ENCODE measurements at places on chromosomes 11 and 22.

DNA sequence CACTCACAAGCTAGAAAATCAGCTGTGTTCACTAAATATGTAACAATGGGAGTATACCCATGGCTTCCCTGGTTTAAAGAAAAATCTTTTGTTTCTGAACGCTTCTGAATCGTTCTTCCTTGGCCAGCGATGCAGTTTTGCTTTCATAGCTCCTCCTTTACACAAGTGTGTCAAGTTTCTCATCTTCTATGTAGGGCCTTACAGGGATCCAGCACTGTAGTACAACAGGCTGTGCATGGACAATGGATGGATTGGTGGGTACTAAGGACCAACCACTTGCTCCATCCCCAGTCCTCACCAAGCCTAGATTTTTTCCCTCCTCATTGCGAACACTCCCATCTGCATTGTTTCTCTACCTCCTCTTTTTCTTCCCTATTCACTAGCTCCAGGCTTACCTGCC lies 24.3 kb upstream of the POU2AF2 start:
- DNase-seq: no peak

DNA sequence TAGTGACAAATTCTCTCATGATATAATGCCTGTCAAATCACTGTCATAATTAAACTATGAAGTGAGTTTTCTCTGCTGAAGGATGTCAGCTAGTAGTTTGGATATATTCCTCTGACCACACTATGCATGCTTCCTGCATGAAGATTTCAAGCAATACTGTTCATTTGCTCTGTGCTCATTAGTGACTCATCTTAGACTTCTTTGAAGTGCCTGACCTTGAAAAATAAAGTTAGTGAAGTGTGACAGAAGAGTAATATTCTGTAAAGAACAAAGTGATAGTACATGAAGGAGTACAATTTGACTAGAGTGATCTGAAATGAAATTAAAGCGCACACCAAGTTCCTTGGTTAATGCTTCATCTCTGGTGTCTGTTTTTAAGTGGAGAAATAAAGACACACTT lies 629.5 kb upstream of the ANO3 start:
- no peak for DNase-seq

DNA sequence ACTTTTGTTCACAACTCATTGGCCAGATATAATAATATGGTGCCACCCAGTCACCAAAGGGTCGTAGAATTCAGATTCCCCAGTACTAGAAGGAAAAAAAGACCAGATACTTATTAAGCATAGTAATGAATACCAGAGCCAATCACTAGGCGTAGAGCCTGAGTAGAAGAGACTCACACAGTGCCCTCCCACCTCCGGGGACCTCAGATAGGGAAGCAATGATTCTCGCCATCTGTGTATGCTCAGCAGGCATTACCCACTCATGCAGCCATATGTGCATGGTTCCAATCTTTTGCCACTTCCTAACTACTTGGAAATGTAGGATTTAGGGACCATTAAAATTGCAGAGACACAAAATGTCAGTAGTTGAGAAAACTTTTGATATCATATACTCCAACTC lies 85.3 kb downstream of the C11orf87 start:
- DNase-seq: no peak

- DNase-seq: no peak
Observed at GRCh38 chr11:111408789-111409727, 30.0 kb upstream of the POU2AF1 start.

- DNase-seq: peak; percentile 16
Observed at GRCh38 chr11:75714211-75714610, 3.4 kb upstream of the MOGAT2 start.

DNA sequence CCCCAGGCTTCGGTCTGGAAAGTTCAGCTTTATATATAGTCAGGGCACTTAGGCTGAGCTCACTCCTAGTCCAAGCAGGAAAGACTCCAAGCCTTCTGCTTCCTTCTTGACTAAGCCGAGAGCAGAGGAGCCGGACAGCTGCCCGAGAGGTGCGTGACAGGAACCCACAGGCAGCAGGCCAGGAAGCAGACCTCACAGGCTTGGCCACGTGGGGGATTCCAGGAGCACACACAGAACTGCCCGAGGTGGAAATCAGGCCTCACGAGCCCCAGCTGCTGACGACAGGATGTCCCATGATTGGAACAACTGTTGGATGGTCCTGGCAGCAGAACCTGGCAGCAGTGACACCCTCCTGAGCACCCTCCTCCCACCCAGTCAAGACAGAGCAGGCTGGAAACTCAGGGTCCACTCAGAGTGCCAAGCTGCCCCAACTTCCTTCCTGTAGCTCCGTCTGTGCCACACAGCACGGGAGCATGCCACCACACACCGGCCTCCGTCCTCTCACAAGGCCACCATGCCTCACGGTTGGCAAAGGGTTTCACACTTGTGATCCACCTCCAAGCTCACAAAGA lies 5.4 kb downstream of the PLA2G6 start:
- DNase-seq: no peak

DNA sequence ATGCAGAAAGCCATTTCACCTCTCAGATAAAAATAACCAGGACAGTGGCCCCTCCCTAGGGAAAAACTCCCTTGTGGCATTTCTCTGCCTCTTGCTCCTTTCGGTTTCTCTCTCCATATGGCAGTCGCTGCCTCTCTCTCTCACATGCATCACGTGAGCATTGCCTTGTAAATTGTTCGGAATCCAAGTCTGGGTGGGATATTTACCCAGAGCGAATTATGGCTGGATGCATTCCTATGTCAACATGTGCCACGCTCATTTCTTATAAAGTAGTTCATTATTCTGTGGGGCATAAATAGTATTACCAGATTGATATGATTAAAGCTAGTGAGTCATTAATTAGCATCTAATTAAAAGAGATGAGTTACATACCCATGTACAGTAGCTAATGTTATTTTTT lies 392.9 kb downstream of the INSC start:
- no peak for DNase-seq

DNA sequence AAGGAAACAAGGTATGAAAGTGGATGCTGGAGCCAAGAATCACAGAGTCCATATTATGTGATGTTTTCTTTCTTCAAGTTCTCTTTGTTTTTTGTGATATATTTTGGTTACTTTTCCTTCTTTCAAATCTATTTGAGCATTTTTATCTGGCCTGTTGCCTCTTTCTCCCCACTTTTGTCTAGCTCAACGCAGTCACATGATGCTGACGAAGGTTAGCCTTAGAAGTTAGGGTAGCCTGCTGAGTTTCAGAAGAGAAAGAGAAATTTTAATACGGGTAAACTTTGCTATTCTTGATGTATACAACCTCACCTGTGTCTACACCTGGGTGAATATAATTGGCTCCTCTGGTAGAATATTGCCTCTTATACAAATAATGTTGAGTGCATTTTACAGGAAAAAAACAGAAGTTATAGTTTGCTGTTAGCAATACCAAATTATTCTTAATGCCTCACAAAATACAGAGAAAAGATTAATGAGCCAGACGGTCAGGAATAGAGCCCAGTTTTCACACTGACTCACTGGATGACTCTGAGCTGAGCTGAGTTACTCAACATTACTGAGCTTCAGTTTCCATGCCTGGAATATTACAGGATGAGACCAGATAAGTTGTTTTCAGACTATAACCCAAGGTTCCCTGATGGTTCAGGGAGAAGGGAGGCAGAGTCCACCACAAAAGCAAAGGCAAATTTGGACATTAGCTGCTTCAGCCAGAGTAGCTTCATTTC lies 161.6 kb upstream of the BDNF start:
- no peak for DNase-seq

- DNase-seq: no peak
Observed at GRCh38 chr22:23823331-23823791, 15.4 kb downstream of the DERL3 start.

DNA sequence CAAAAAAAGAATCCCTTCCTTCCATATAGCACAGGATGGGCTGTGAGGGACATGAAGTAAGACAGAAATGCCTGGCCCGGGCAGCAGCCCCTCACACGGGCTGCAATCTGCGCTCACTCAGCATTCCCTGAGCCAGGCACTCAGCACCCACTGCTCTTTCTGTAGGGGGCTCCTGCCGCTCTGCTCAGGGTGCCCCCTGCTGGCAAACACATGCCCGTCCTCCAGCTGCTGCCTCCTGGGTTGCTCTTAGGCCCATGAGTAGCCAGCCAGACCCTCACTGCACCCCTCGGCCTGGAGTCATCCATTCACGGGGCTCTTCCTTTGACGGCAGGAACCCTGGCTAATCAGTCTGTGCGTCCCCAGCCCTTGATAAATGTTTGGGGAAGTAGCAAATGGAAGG lies 6.9 kb downstream of the MCAT start:
- no peak for DNase-seq

- no peak for DNase-seq
Observed at GRCh38 chr11:129721685-129722084, 94.0 kb upstream of the TMEM45B start.

- no peak for DNase-seq
Observed at GRCh38 chr11:59776210-59777066, 21.3 kb downstream of the STX3 start.

DNA sequence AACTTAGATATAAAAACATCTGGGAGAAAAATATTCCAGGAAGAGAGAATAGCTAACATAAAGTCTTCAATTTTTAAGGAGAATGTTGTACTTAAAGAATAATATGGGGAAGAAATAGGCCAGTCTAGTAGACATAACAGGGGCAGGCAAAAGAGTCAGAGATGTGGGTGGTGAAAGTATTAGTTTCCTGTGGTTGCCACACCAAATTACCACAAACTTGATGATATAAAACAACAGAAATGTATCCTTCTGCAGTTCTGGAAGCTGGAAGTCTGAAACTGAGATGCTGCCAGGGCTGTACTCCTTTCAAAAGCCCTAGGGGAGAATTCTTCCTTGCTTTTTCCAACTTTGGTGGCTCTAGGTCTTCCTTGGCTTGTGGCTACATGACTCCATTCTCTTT lies 1309.7 kb downstream of the LRRC4C start:
- no peak for DNase-seq

DNA sequence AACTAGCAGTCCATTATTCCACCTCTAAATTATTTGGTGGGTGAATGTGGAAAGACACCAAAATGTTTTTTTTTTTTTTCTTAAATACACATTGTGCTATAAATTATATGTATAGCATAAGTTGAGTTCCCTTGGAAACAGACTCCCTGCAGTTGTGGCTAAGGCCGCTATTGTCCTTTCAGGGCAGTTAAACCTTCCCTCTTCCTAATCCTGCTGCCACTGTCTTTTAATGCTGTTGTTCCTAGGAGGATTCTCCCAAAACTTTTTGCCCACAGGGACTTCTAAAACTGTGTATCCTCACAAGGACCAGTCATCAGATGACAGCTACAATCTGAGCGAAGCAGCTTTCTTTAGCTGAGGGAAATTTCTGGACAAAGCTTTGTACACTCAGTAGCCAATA lies 478.9 kb upstream of the CHORDC1 start:
- DNase-seq: no peak

- DNase-seq: no peak
Observed at GRCh38 chr11:32893343-32894148, 935 bp downstream of the QSER1 start.

GRCh38 chr11:14118072-14118471 lies 155.5 kb downstream of the SPON1 start:
- peak; percentile 38 for DNase-seq

DNA sequence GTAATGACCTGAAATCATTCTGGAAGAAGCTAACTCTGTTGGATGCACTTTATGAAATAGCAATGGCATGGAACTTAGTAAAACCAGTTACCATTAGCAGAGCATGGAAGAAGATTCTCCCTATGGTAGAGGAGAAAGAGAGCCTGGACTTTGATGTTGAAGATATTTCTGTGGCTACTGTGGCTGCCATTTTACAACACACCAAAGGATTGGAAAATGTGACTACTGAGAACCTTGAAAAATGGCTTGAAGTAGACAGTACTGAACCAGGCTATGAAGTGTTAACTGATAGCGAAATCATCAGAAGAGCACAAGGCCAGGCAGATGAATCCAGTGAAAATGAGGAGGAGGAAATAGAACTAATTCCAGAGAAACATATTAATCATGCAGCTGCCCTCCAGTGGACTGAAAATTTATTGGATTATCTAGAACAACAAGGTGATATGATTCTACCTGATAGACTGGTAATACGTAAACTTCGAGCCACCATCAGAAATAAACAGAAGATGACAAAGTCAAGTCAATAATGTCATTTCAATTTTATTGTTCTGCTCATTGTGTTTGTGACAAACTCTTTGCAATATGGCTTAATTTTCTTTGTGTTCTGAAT lies 2.0 kb downstream of the JRKL start:
- no peak for DNase-seq

GRCh38 chr11:114280696-114281095 lies 15.5 kb upstream of the NNMT start:
- no peak for DNase-seq

- no peak for DNase-seq
Observed at GRCh38 chr11:126546191-126546590, 190.7 kb downstream of the ST3GAL4 start.

- no peak for DNase-seq
Observed at GRCh38 chr11:2869134-2869526, 16.4 kb downstream of the CDKN1C start.

- no peak for DNase-seq
Observed at GRCh38 chr11:75700940-75701339, 16.7 kb upstream of the MOGAT2 start.

DNA sequence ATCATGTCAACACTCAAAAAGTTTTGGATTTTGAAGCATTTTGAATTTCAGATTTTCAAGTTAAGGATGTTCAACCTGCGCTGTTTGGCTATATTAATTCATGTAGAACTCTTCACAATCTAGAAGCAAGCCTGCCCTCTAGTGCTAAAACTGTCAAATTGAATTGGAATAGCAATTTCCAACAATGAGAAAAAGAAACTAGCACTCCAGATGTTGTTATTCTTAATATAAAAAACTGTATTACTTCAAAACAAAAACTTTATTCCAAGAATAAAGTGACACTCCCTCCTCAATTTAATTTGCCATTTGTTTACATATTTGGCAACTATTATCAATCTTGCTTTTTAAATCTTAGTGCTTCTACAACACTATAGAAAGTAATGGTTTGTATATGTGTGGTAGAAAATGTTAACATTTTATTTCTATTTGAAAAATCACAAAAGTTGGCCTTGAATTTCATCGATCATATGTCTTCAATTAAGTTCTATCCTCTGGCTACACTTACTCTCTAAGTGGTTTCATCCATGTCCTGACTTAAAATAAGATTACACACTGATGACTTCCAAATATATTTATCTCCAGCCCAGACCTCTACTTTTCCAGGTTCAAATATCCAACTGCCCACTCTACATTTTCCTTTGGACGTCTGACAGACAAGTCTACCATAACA lies 36.6 kb downstream of the DCUN1D5 start:
- no peak for DNase-seq

DNA sequence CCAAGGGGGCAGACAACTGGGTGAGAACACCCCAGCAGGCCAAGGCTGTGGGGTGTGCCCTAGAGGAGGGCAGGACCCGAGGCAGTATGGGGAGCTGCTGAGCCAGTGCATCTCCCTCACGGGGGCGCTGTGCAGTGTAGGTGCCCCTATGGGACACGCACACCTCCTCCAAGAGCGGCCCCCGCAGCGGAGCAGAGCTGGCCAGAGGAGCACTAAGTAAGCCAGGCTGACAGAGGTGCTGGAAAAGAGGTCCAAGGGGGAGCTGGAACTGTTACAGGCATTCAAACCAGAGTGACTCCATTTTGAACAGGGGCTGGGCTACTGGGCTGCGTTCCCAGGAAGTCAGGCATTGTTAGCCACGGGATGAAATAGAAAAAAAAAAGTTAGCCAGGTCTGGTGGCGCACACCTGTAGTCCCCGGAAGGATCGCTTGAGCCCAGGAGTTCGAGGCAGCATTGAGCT lies 41.8 kb downstream of the TST start:
- no peak for DNase-seq

GRCh38 chr11:64790205-64791095 lies 12.1 kb upstream of the SF1 start:
- no peak for DNase-seq

All from NCI-H187 treated with DMSO at 0.1 percent for 48 hours (cell line).